Activated CD4-positive, alpha-beta T cell treated with anti-CD3 and anti-CD28 coated beads, Interleukin-2, amount 50 U/mL, for 24 hours (primary cell): ENCODE measurements at places on chromosomes 5 and 9.
A peak's percentile ranks its signal among the peaks of the same experiment; 100 is the strongest.

GRCh38 chr9:82106536-82106935 is 118.0 kb downstream of the SPATA31D1 start:
- no peak for DNase-seq

GRCh38 chr5:40734986-40735385 is 20.8 kb downstream of the TTC33 start:
- DNase-seq, result no peak

GRCh38 chr9:97809666-97810344 is 43.2 kb upstream of the FOXE1 start:
- DNase-seq, result no peak

DNA sequence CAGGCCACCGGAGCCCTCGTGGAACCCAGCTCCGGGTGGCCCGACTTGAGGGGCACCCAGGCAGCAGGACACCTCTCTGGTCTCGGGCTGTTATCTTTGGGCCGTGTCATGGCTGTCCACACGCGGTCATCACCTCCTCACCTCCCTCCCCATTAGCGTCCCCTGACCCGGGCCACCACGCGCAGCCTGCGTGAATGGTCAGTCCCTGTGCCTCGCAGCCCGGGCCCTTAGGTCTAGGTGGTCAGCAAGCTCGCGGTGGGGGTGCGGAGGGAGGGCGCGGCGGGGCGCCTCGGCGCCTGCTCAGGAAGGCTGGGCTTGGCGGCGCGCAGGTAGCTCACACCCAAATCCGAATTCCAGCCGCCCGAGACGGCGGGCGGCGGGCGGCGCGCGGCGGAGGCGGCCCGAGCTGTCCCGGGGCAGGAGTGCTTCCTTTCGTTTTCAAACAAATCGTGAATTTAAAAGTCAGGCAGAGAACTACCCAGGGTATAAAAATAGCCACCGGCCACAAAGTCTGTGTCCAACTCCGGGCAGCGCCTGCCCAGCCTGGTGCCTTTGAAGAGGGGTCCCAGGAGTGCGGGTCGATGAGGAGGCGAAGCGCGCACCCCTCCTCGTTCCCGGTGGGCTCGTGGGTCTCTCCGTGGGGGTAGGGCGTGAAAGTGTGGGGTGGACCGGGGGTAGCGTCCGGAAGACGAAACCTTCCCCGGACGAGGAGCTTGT is 1.0 kb upstream of the RXRA start:
- no peak for DNase-seq

- DNase-seq, result peak; percentile 66
These were observed 16.5 kb downstream of the ASS1 start for GRCh38 chr9:130461218-130461630.

- DNase-seq, result no peak
These were observed 21.9 kb downstream of the KDM4C start for GRCh38 chr9:6779417-6780241.

- no peak for DNase-seq
These were observed 2.2 kb downstream of the FAM219A start for GRCh38 chr9:34456151-34456550.

DNA sequence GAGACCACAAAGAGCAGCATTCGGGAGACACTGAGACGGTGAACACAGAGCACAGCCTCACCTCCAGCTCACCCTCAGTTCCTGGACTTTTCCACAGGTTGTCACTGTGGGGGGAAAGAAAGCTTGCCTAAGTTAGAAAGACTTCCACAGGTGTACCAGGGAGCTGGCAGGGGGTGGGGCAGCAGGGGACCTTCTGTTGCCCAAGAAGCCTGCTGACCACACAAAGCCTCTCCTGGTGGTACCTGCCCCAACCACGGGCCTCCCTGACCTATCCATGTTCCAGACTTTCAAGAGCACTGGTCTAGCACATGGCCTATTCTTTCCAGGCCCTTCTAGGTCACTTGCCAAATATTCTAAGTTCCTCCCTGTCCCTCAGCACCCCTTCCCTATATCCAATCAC is 550.8 kb downstream of the BNC2 start:
- DNase-seq, result no peak

DNA sequence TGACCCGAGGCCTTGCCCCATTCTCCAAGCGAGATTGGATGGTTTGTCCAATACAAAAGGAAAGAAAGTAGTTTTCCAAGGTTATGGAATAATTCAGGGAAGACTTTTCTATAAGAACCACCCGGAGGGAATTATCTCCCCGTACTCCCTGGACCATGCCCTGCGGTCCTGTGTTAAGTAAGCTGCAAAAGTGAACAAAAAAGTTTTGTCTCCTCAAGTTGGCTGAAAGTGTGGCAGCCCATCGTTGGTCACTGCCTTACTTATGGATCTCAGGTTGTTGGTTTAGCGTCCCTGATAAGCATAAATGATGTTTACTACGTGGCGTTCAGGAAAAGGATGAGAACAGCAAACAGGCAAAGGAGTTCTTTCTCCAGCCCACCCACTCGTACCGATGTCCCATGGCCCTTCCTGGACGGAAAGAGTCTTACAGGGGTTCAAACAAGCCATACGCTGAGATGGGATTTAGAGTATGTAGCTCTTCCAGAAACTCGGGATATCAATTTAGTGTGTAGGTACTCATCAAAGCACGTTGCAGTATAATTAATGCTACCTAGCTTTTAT is 413 bp upstream of the AUH start:
- no peak for DNase-seq

GRCh38 chr9:28319981-28320380 is 746.7 kb upstream of the C9orf72 start:
- no peak for DNase-seq

- DNase-seq, result no peak
These were observed 469.3 kb upstream of the DMAC1 start for GRCh38 chr9:8268881-8269280.

DNA sequence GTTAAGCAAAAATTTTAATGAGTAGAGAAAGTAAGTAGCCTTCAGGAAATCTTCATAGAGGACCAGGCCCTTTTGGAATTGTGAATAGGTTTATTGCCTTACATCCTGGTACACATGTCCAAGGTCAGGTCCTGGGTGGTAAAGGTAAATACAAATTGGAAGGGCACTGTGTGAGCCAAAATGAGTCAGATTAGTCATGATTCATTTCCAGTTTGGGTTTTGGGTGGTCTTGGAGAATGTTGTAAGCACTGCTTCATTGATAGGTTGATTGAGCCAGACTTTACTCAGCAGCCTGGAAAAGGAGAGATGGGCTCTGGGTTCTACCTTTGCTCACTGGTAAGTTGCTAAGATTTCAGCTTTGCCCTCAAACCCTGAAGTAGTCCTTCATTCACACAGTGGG is 82.5 kb upstream of the ZNF169 start:
- no peak for DNase-seq

- DNase-seq, result no peak
These were observed 6.2 kb upstream of the CEP120 start for GRCh38 chr5:123429221-123429954.

DNA sequence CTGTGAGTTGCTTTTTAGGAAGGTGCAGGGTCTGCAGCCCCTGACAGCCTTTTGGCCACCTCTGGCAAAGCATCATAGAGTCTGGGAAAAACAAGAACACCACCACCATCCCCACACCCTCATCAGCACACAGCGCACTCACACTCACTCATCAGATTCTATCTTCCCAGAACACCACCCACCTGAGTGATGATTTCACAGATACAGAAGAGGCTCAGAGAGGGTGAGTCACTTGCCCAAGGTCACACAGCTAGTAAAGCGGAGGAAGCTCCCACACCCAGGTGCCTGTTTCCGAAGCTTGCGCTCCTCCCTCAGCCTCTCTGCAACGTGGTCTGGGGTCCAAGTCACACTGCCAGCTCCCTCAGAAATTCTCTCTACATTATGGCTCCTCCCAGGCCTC is 41.8 kb upstream of the HRH2 start:
- DNase-seq, result no peak

DNA sequence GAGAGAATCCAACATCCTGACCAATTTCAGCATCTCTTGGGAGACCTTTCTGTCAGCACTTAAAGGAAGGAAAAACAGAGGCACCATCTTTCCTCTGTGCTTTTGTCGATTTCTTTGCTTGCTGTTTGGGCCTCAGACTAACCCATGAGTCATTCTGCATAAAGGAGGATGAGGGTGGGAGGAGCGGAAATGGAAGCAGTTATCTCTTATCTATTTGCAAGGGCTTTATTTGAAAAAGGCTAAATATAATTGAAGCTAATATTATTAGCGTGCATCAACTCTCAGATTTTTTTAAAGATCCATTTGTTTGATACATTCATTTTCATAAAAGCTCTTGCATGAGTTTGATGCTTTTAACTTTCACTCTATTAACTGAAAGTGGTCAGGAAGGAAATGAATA is 72.9 kb downstream of the ZNF622 start:
- no peak for DNase-seq

DNA sequence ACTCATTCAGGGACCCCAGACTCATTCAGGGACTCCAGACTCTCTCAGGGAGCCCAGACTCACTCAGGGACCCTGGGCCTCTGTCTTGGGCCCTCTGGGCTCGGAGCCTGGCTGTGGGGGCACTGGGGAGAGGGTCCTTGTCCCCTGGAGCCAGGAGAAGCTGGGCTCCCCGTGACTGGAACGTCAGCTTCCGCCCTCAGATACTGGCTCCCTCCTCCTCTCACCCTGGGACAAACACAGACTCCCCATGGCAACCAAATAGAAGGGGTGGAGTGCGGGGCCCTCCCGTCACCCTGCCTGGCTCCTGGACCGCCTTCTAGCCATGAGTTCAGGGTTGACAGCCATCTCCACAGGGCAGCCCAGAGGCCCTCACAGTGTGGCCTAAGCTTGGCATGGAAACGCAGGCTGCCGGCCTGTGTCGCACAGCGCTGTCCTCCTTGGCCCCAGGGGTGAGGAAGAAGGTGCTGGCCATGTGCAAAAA is 27.6 kb downstream of the ZDHHC11B start:
- DNase-seq, result no peak
